ENCODE measurements at places on chromosomes 4 and X. TPM values are rescaled to one million over a fixed set of nuclear protein-coding genes. Genes with fewer than 3 reads are reported as not detected.

MAGEB2 gene
- not detected for total RNA-seq

BEX1 gene
- total RNA-seq, result 0.46 TPM

DRP2 gene
- 1.5 TPM for total RNA-seq

RTL9 gene
- total RNA-seq, result 0.04 TPM

PNMA6E gene
- not detected for total RNA-seq

CCNB3 gene
- 0.71 TPM for total RNA-seq

EMCN gene
- not detected for total RNA-seq

SPANXD gene
- total RNA-seq, result not detected

GAB3 gene
- total RNA-seq, result 4.0 TPM

NAT8L gene
- not detected for total RNA-seq

SPANXN4 gene
- total RNA-seq, result not detected

CABS1 gene
- total RNA-seq, result not detected

GDI1 gene
- total RNA-seq, result 213 TPM

TCP11X2 gene
- total RNA-seq, result not detected

MTTP gene
- total RNA-seq, result 1.2 TPM

SPOCK3 gene
- total RNA-seq, result not detected

CASK gene
- 18.4 TPM for total RNA-seq

RASL11B gene
- 0.14 TPM for total RNA-seq

TCEAL6 gene
- not detected for total RNA-seq

GLRA2 gene
- not detected for total RNA-seq

SLC38A5 gene
- total RNA-seq, result 94.5 TPM

GUCY1A1 gene
- total RNA-seq, result not detected

CMC4 gene
- 7.6 TPM for total RNA-seq

PAPSS1 gene
- 46.5 TPM for total RNA-seq

UGT2B10 gene
- total RNA-seq, result not detected

ADGRL3 gene
- not detected for total RNA-seq

POLN gene
- 7.3 TPM for total RNA-seq

TXK gene
- 48.2 TPM for total RNA-seq

STAG2 gene
- total RNA-seq, result 81.9 TPM

TFDP3 gene
- total RNA-seq, result not detected

NIPAL1 gene
- total RNA-seq, result 1.3 TPM

RNF4 gene
- 76.0 TPM for total RNA-seq

ERAS gene
- total RNA-seq, result 0.31 TPM

GCNA gene
- 4.1 TPM for total RNA-seq

OCIAD1 gene
- total RNA-seq, result 94.5 TPM

DOCK11 gene
- 44.9 TPM for total RNA-seq

PCSK1N gene
- 2.7 TPM for total RNA-seq

CACNA1F gene
- total RNA-seq, result 2.6 TPM

TMSB15B gene
- total RNA-seq, result 6.4 TPM

CT47A7 gene
- total RNA-seq, result not detected

SPANXA1 gene
- total RNA-seq, result not detected

PF4V1 gene
- not detected for total RNA-seq

CPE gene
- not detected for total RNA-seq

TNMD gene
- total RNA-seq, result not detected

DCAF4L1 gene
- total RNA-seq, result 0.27 TPM

GPAT3 gene
- total RNA-seq, result 0.74 TPM

PAGE4 gene
- total RNA-seq, result not detected

PJA1 gene
- total RNA-seq, result 18.1 TPM

GPR143 gene
- total RNA-seq, result not detected

HOPX gene
- 21.0 TPM for total RNA-seq

OTUD6A gene
- total RNA-seq, result not detected

FRMD7 gene
- not detected for total RNA-seq

SOWAHB gene
- not detected for total RNA-seq

Measured in activated naive CD4-positive, alpha-beta T cell treated with anti-CD3 and anti-CD28 coated beads, Interleukin-2, amount 50 U/mL, for 72 hours (primary cell).